ENCODE measurements at places on chromosomes 16 and 17.

DNA sequence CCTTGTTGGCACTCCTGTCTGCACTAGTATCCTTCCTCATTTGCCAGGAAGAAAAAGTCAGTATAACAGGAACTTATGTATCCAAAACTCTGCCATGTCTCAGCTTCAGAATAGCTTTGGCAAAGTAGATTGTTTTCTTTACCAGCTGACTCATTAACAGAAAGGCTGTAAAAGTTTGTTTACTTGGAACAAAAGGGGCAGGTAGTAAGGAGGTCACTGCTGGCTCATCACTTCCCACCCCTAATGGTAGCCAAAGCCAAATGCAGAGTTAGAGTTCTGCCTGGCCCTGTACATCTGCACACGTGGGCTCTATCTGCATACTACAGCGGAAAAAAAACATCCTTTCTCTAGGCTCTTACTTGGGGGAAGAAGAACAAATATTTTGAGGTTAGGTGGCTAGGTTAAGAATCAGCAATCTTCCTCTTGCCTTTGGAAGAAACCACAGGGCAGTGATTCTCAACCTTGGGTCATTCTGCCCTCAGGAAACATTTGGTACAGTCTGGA, 90.9 kb upstream of the BCAR1 start:
- no peak for DNase-seq

DNA sequence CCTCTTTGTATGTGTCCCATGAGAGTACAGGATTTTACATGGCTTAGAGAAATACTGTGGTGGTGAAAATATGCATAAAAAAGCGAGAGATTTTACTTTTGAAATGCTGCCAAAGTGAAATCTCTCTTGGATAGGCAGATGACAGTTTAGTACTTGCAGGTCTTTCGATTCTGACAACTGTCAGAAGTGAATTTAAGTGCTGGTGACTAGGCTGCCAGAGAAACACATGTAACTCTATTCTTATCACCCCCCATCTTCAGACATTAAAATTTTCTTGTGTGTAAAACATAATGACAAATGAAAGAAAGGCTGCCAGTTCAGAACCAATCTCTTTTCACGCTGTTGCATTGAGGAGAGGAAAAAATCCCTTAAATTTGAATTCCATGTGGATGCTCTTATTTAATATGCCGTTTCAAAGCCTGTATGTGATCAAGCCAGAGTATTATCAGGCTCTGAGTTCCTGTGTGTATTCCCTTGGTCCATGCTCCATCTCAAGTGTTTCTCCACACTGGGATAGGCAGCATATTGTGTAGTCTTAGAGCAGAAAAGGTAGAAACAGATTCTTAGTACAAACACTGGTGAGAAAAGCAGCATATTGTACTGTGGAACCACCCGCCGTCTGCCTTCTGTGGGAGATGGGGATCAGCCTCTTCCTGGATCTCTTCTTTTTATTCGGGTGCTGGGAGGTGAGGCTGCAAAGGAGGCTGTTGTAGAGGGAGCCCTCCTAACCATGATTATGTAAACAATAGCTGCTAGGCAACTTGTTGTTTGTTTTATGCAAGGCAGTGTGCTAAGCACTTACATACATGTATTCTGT, 291.3 kb downstream of the WWOX start:
- DNase-seq: no peak

DNA sequence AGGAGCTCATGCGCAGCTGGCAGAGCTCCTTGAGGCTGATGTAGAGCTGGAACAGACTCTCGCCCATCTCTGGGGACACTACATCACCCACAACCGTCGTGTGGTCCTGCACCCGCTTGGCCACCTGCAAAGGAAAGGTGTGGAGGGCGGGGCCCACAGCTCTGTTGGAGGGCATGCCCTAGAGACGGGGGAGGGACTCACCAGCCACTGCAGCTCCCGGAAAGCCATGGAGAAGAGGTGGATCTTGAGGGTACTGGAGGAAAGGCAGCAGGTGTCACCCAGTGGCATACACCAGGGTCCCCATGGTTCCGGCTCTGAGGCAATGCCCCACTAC, 8.6 kb downstream of the UNC13D start:
- no peak for DNase-seq

DNA sequence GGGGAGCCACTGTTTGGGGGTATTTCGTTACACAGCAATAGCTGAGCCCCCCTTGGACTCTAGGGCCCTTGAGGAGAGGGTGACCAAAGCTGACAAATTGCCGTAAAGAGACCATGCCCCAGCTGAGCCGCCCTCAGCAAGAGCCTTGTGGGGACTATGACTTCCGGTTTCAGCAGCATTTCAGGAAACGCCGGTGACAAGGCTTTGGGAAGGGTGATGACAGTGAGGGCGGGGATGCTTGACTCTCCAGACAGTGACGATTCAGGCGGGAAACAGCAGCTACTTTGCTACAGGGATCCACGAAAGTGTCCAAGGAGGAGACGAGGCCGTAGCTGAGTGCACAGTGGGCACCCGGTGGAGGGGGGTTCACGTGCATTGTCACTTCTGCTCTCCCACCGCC, 360.8 kb downstream of the C16orf95 start:
- DNase-seq: no peak

- DNase-seq: no peak
These were observed 1.7 kb upstream of the POLG2 start for GRCh38 chr17:64498308-64499203.

- DNase-seq: no peak
These were observed 20.3 kb upstream of the PMP22 start for GRCh38 chr17:15285466-15285865.

DNA sequence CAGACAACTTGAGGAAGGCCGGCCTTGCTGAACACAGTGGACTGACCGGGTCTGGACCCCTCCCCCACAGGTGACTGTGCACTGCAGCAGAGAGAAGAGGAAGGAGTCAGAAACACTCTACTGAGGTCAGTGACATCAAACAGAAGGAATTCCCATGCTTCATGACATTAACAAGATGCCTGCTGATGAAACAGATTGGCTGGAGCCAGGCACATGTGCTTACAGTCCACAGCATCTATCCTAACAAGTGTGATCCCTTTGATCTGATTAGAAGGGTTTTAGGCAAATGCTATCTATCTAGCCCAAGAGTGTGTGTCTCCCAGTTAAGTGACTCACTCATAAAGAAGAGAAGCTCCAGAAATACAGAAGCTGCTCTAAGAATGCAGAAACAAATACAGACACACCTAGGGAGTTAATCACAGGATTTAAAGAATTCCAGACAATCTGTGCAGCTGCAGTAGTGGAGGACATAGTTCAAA, 90.2 kb downstream of the SYCE1L start:
- no peak for DNase-seq

DNA sequence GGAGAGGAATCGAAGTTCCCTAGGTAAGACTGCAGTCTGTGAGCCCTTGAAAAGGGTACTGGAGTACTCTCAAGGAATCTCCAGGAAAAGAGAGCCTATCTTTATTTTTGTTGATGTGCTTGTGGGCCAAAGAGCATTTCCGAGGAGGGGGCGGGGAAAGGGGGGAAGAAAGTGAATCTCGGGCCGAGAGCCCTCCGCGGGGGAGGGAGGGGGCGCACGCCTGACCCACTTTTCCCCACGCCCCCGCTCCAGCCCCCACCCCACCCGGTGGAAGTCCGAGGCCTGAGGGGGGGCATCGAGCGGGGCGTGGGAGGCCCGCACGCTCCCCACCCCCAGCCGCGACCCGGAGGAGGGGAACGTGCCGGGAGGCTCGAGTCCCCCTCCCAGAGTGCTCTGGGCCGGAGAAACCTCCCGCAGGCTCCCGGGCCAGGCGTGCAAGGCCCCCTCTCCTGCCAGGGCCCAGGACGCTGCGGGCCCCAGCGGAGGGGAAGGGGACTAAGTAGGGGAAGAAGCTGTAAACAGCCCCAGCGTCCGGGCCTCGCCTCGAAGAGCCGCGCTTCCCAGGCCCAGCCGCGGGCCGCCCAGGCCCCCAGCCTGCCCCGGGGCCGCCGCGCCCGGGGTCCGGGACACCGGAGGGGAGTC, 444 bp downstream of the HELZ start:
- no peak for DNase-seq

GRCh38 chr17:15744074-15744676, 12.1 kb downstream of the TBC1D26 start:
- DNase-seq: no peak

- DNase-seq: peak; percentile 37
These were observed at the start of gene FLOT2 for GRCh38 chr17:28896884-28897768. Gene FLOT2, minus strand, starts transcription at chr17:28897733. Its CDS starts 159 bp downstream, at chr17:28897574.

- DNase-seq: no peak
These were observed 454.8 kb upstream of the CDH11 start for GRCh38 chr16:65576631-65577030.

- no peak for DNase-seq
These were observed 34.3 kb downstream of the PMP22 start for GRCh38 chr17:15230866-15231265.

DNA sequence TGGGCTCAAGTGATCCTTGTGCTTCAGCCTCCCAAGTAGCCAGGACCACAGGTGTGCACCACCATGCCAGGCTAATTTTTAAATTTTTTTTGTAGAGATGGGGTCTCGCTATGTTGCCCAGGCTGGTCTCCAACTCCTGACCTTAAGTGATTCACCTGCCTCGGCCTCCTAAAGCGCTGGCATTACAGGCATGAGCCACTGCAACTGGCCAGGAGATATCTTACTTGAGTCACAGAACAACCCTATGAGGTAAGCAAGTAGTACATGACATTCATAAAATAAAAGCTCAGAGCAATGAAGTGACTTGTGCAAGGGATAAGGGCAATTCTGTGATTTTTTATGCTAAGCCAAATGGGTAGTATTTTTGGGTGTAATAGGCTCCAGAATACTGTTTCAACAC, 57.3 kb downstream of the CDC27 start:
- DNase-seq: no peak

GRCh38 chr17:57453841-57454425, 197.6 kb downstream of the MSI2 start:
- no peak for DNase-seq

DNA sequence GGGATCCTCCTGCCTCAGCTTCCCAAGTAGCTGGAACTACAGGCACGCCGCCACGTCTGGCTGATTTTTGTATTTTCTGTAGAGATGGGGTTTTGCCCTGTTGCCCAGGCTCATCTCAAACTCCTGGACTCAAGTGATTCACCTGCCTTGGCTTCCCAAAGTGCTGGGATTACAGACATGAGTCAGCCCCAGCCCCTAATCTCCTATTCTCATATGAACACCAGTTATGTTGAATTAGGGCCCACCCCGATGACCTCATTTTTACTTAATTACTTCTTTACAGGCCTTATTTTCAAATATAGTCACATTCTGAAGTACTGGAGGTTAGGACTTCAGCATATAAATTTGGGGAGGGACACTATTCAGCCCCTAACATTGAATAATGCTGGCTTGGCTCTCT, 49.2 kb downstream of the ZNRF1 start:
- DNase-seq: no peak

DNA sequence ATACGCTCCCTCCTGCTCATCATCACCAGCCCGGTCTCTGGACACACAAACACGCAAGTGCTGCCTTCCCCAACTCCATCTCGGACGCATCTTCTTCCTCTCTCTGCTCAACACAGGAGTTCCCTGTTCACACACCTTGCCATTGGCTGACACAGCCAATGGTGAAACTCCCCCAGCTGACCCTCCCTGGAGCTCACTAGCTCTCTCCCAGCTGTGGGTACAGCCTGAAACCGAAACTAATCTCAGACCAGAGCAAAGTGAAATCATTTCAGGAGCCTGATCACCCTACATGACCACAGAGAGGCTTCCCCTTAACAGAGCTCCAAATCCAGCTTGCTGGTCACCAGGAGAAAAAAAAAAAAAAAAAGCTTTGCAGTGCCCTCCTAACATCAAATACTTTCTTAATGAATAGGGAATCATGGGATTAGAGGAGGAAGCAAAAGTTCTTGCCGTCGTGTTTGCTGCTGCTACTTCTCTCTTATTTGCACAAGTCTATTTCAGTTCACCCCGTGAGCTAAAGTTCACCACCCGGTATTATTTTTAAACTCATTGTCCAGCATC, 8.3 kb downstream of the CUEDC1 start:
- DNase-seq: no peak

GRCh38 chr16:57276596-57276995, 7.9 kb downstream of the PLLP start:
- no peak for DNase-seq

DNA sequence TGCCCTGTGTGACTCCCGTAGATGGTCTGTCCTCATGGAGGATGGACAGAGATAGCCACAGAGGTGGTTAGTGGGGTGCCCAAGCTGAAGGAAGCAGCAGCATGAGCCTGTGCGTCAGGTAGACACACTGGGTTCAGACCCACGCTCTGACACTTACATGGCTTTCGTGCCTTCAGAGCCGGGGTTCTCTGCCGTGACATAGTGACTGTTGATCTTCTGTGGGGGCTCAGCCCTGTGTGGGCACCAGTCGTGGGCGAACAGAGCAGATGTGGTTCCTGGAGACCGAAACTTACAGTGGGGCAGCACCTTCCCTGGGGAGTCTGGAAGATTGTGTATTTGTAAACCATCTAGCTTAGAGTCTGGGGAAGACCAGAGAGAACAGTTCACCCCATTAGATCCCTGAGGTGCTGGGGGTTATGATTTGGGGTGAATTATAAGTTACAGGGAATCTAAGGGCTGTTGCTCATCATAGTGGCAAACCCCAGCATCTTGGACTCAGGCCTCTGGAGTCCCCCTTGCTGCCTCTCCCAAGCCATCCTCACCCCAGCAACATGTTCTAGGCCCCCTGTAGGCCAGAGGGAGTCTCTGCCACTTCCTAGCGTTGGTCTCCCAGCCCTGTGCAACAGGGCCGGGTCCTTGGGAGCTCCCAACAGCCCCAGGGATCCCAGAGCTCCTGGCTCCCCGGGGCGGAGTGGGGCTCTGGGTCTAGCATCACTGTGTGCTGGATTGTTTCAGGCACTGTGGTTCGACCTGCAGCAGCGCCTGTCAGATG, 28.6 kb downstream of the NECAB2 start:
- DNase-seq: no peak

GRCh38 chr16:51854401-51854951, 692.5 kb downstream of the TOX3 start:
- DNase-seq: no peak

- no peak for DNase-seq
These were observed 23.3 kb downstream of the CEP295NL start for GRCh38 chr17:78879635-78880186.

- DNase-seq: no peak
These were observed 403.3 kb upstream of the TNRC6C start for GRCh38 chr17:77555121-77555591.

DNA sequence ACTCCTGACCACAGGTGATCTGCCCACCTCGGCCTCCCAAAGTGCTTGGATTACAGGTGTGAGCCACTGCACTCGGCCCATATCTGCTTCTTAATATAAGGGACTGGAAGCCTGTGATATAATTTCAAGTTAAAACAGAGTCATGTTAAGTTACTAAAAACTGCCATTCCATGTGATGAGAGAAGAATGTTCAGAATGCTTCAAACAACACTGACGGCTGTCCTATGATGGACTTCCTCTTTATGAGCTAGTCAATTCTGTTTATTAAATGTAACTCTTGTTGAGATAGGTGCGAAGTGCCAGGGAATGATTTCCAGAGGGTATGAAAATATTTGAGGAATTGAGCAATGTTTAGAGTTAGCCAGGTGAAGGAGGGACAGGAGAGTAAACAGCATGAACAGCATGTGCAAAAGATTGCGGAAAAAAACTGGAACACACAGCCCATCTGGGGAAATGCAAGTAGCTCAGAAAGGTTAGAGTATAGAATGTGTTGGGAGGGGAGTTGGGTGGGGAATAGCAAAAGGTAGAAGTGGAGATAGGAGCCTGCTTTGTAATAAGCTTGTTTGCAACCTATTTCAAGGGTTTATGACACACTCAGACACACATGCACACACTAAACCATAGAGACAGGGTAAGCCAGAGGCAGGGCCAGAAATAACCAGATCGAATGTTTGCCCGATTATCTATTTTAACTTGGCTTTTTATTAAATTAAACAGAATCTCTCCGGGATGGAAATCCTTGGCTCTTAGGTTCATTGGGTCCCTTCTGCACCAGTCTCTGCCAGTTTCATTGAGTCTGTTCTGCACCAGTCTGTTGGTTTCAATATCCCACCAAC, 135.6 kb upstream of the COX10 start:
- DNase-seq: no peak
